ENCODE measurements at places on chromosomes 12 and 14. TPM values are rescaled to one million over a fixed set of nuclear protein-coding genes. Genes with fewer than 3 reads are reported as not detected.

GRCh38 chr14:34867199-34867598 is 8.0 kb downstream of the BAZ1A start:
- no peak for DNase-seq

Gene AVPR1A
- not detected for total RNA-seq

DNA sequence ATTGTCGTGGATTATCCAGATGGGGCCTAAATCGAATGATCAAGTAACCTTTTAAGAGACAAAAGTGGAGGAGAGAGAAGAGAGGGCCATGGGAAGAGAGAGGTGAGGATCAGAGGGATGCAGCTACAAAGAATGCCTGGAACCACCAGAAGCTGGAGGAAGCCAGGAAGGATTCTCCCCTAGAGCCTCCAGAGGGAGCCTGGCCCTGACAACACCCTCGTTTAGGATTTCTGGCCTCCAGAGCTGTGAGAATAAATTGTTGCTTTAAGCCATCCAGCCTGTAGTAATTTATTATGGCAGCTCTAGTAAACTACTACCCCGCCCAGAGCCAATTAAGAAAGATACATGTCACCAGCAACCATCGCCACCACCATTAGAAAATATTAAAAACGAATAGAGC is 46.2 kb upstream of the GSC start:
- no peak for DNase-seq

- no peak for DNase-seq
Observed at GRCh38 chr12:41436076-41436475, 248.0 kb downstream of the PDZRN4 start.

DNA sequence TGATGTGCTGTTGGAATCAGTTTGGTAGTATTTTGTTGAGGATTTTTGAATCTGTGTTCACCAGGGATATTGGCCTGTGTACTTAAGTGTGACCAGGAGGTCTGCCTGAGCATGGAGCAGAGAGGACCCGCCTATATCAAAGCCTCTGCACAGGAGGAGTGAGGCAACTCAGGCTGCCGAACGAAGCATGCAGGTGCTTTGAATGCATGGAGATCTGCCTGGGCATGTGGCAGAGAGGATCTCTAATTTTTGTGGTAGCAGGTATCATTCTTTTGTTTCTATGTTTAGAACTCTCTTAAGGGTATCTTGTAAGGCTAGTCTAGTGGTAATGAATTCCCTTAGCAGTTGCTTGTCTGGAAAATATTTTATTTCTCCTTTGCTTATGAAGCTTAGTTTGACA is 26.9 kb downstream of the RAB3IP start:
- DNase-seq, result no peak

DNA sequence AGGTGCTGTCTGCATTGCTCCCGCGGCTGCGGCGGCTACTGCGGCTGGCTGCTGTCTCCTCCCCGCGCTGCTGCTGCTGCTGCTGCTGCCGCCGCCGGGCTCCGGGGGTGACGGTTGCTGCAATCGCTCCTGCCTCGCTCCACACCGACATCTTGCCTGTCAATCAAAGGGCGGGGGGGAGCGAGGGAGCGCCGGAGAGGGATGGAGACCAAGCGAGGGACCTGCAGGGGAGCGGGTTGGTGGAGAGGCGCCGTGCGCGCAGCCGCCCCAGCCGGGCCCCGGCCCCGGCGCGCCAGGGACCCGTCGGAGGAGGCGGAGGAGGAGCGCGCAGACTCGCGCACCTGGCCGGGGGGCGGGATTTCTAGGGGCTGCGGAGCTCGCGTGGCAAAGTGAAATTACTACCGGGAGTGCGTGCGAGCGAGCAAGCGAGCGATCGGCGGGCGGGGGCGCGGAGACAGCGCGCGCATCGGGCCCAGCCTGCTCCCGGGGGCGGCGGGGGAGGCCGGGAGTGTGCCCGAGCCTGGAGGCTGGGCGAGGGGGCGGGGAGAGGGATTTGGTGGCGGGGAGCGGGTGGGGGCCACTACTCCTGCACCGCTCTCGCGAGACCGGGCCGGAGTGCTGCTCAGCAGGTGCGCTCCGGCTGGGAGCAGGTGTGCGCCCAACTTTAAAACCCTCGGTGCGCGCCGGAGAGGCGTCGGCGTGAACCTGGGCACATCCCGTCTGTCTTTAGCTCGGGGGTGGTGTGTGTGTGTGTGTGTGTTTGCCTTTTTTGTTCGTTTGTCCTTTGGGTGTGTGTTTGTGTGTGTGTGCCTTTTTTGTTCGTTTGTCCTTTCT is at the start of gene KSR2:
Gene KSR2, minus strand, starts transcription at position 165 of the 834 bp plus-strand sequence. CDS start 735 bp downstream, outside the sequence.
- no peak for DNase-seq

DNA sequence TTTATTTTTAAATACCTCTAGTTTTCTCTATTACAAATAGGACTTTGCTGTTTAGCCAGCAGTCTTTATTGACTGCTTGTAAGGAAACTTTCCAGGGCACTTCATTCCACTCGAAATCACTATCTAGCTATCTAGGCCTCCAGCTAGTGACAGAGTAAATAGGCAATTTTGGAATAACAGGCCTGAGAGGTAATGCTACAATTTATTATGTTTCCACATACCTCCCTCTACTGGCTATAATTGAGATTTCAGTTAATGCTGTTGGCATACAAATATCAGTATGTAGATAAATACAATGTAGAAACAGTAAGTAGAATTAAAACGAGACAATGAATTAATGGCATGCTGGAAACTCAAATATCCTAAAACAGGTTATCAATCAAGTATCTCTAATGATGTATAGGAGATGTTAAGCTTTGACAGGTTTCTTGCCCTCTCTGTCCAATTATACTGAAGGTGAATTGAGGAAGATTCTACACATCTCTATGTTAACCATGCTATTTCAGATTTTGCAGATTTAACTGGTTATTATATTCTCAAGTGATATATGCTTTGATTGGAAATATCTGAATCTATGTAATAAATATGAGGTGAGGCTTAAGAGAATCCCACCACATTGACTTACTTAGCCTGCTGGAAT is 7.2 kb downstream of the DTD2 start:
- no peak for DNase-seq

- DNase-seq, result no peak
Observed at GRCh38 chr14:64736271-64737169, 32.3 kb downstream of the PLEKHG3 start.

DNA sequence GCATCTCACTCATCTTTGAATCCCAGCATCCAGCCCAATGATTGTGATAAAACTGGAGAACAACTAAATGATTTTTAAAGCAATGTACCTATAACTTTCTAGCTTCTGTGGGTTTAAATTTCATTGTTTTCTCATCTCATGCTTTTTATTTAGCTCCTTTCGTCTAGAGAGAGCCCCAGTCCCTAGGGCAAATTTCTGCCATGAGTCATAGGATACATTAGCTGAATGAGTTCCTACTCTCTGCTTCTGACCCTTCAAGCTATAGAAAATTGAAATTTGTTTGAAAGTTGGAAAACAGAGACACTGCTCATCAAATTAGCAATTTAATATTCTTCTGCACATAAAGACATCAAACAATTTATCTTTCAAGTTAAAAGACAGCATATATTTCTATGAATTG is 113.9 kb downstream of the KIF21A start:
- no peak for DNase-seq

GRCh38 chr14:60544659-60545058 is 35.7 kb downstream of the SIX6 start:
- no peak for DNase-seq

Gene SLC6A15
- not detected for total RNA-seq

Data from GM12878 (cell line).